ENCODE measurements at places on chromosomes 7 and 10.

DNA sequence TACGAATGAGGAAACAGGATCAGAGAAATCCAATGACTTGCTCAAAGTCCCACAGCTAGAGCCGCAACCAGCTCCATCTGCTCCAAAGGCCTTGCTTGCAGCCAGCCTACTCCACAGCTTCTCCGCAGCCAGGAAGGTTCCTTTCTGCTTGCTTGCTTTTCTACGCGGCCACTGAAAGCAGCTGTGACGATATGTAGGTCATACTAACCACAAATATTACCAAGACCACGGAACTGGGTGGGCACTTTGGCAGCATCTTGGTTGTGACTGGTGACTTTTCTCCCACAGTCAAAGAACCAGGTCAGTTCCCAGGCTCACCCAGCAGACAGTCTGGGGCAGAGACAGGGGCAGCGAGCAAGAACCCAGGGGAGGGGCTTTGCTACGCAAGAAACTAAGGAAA is 86.4 kb downstream of the FAM53B start:
- DNase-seq, result no peak

GRCh38 chr7:7921830-7922229 is 46.8 kb upstream of the GLCCI1 start:
- no peak for DNase-seq

DNA sequence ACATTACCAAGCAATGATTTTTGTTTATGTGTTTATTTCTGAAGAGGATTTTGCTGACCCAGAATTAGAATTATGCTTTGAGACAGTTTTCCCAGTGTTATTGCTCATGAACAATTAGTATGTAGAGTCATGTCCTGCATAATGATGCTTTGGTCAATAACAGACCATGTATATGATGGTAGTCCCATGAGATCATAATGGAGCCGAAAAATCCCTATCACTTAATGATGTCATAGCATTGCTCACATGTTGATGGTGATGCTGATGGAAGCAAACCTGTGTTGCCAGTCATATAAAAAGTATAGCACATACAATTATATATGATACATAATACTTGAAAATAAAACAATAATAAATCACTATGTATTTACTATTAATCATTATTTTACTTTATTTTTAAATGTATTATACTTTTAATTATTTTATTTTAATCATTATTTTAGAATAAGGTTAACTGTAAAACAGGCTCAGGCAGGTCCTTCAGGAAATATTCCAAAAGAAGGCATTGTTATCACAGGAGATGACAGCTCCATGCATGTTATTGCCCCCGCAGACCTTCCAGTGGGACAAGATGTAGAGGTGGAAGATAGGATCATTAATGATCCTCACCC is 33.5 kb downstream of the AHR start:
- DNase-seq, result no peak

DNA sequence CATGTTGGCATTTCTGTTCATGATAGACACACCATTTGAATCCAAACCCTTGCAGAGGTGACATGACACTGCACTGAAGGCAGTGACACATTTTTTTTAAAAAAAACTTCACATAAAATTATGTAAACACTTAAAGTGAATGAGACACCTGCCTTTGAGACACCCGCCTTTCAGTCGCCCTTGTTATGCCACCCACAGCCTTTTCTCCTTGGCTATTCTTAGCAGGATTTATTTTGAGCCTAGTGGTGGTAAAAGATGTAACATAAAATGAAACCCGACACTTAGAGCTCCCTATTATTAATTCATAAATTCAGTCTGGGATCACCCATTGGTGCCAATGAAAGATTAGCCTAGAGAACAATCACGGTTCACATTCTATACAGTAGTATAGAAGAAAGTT is 161.3 kb downstream of the DYNC1I1 start:
- no peak for DNase-seq
